ENCODE measurements at places on chromosomes 3 and 15.

DNA sequence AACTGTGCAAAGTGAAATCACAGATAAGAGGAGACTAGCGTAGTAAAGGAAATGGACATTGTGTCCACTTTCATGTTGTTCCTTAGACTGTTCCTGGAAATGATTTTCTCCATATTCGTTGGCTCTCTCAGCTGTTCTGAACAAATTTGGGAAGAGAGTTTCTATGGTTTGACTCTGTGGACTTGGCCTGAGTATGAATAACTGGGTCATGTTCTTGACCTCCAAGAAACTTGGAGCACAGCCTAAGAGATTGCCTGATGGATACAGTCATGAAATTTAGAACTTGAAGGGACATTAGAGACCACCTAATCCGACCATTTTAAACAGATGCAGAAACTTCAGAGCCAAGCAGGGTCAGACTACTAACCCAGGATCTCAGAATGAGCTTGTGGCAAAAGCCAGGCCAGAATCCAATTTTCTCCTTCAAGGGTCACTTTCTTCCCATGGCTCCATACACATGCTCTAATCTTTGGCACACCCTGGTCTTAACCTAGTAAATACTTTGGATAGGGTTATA, 430.4 kb downstream of the RBMS3 start:
- DNase-seq = no peak

- DNase-seq = no peak
These were observed 880.3 kb upstream of the GBE1 start for GRCh38 chr3:82641701-82642100.

DNA sequence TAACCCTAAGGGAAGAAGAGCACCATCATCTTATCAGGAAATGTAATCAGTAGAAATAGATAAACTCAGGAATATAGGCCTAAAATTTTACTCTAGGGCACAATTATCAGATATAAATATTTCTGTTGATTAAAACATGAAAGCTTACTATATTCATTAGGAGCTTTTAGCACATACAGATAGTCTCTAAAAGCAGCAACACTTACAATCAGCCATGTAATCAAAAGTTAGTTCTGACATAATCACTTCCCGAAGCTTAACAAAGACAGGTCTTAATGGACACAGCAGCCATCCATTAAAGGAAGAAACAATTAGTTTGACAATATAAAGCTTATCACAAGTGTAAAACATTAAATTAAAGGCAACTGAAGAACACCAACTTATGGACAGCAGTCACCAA, 30.6 kb downstream of the DCLK3 start:
- no peak for DNase-seq

DNA sequence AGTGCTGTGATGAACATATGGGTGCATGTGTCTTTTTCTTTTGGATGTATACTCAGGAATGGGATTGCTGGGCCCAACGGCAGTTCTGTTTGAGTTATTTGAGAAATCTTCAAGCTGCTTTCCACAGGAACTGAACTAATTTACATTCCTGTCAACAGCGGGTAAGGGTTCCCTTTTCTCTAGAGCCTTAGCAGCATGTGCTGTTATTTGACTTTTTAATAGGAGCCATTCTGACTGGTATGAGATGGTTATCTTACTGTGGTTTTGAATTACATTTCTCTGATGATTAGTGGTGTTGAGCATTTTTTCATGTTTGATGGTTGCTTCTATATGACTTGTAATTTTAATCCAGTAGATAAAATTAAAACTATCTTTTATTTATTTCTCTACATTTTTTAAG, 1168.6 kb upstream of the ALCAM start:
- no peak for DNase-seq
